PC-9 (cell line): ENCODE measurements at places on chromosomes 16 and 17. TPM values are rescaled to one million over a fixed set of nuclear protein-coding genes. Genes with fewer than 3 reads are reported as not detected.

DNA sequence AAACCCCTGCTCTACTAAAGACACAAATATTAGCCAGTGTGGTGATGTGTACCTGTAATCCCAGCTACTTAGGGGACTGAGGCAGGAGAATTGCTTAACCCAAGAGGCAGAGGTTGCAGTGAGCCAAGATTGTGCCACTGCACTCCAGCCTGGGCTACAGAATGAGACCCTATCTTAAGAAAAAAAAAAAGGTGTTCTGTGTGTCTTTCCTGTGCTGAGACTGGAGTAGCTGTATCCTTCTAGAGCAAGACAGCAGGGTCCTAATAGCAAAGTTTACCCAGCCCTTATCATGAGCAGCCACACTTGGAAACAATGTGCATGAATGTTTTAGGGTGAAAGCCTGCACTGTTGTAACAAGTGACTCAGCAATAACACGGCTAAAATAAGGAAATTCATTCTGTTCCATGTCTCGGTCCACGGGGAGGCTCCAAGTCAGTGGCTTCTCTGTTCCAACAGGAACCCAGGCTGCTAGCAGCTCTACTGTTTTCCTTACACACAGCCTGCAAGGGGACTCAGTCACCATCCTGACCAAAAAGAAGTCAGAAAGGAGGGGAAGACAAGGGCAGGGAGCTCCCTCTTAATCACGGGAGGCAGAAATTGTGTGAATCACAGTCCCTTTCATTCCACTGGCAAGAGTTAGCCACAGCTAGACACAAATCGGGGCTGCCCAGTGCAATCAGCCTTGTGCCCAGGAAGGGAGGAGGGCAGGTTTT is 7.1 kb upstream of the SLC5A11 start:
- DNase-seq, result peak; percentile 53

- no peak for DNase-seq
Measured at GRCh38 chr16:50868577-50868976, 126.7 kb downstream of the CYLD start.

DNA sequence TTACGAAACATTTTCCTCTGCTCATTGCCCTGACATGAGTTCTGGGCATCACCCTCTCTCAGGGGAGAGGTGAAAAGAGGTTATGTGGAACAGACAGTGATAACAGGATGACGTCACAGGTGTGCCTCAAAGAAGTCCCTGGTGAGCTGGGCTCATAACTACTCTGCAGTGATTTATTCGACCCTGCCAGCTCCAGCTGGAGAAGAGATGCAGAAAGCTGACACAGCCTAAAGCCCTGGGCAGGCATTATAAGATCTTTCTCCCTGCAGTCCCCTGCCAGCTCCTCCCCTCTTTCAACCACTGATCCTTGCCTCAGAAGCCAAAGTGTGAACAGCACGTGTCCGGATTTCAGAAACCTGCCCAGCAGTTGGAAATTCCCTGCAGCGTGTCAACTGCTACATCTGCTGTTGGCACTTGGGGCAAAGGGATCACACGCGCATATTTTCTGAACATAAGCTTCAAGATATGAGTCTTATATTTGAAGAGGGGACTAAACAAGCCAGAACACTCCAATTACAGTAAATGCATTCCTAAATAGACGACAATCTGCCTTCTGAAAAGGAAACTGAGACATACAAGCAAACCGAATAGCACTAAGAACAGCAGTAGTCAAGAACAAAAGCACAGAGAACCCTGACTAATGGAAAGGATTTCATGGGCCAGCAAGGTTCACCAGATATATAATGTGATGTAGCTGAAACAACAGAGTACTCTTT is 80.5 kb downstream of the SMG6 start:
- DNase-seq, result no peak

GRCh38 chr17:3636908-3637373 is 381 bp downstream of the CTNS start:
- DNase-seq, result no peak

- no peak for DNase-seq
Measured at GRCh38 chr17:55405600-55405999, 16.0 kb downstream of the MMD start.

GRCh38 chr16:65309354-65309753 is 187.5 kb upstream of the CDH11 start:
- no peak for DNase-seq

GRCh38 chr17:74332017-74332650 is 6.1 kb downstream of the KIF19 start:
- DNase-seq, result no peak

DNA sequence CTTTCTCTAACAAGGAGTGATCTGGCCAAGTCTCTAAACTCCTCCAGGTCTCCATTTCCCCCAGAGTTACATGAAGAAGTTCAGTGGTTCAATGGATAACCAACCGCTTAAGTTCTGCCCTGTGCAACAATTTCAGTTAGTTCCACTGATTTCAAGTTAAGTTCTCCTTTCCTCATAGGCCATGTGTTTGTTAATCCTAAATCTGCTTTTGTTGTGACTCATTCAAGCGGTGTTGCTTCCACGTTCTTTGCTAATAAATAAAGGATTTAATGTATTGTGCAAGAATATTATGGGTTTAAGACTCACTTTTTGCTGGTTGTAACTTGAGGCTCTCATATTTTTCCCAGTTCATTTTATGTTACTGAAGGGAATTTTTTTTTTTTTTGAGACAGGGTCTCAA is 36.3 kb downstream of the GNA13 start:
- DNase-seq, result peak; percentile 78

- DNase-seq, result no peak
Measured at GRCh38 chr16:3553138-3553923, 23.9 kb downstream of the NLRC3 start.

DNA sequence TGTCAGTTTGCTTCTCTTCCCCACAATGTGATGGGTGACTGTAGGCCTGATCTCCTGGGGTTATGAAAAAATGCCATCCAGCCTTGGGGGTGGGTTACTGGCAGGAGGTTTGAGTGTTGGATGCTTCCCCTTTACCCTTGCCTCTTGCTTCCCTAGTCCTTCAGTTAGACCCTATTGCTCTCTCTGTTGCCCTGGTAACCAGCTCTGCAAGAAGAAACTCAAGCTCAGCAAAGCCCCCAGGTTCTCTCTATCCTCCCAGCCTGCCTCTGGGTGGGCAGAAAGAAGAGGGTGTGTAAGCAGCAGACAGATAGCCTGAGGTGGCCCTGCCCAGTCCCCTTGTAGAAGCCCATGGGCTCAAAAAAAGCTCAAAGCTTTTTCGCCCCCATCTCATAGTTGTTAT is 2.8 kb upstream of the RAPGEFL1 start:
- DNase-seq, result no peak

DNA sequence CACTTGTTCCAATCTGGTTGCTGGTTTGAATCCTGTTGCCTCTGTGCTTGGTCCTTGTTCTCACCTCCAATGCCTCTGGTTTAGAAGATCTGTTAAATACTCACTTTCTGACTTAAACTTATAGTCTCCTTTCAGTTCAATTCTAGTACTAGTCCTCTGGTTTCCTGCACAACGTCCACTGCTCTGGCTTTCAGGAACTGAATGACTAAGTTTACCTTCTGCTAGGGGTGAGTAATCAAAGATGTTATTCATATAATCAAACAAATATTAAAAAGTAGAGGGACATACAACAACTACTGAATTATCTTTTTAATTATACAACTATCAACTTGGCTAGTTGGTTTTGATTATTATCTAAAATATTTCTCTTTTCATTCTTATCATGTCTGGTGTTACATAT is 496.4 kb upstream of the TOM1L1 start:
- DNase-seq, result no peak

DNA sequence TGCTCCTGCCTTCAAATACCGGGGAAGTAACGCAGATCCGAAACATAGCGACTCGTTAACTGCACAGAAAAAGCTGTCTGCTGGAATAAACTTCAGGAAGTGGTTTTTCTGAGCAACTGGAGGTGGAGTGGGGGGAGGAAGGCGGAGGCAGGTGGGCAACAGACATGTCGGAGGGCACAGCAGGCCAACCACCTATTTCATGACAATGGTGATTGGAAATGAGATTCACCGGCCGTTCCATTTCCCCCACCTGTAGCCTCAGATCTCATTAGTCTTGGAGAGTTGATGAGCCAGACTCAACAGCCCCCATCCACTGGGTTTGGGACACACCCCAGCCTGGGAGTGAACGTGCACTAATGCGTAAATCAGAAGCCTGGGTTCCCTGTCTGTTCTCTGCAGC is 7.7 kb upstream of the PECAM1 start:
- no peak for DNase-seq

The MYCBPAP gene
- 4.9 and 11.6 TPM in 2 replicates for total RNA-seq

The MMP15 gene
- total RNA-seq, result 20.1 and 23.9 TPM in 2 replicates

The FOXN1 gene
- total RNA-seq, result not detected in 2 replicates

The GNG13 gene
- total RNA-seq, result not detected in 2 replicates

The HOXB2 gene
- 0.31 and 0.90 TPM in 2 replicates for total RNA-seq

The INCA1 gene
- 2.9 and 3.7 TPM in 2 replicates for total RNA-seq
